ENCODE measurements at places on chromosomes 13 and 19. TPM values are rescaled to one million over a fixed set of nuclear protein-coding genes. Genes with fewer than 3 reads are reported as not detected.

The PSG2 gene
- total RNA-seq: not detected

The ZNF730 gene
- 24.7 TPM for total RNA-seq

The CABP5 gene
- total RNA-seq: not detected

DNA sequence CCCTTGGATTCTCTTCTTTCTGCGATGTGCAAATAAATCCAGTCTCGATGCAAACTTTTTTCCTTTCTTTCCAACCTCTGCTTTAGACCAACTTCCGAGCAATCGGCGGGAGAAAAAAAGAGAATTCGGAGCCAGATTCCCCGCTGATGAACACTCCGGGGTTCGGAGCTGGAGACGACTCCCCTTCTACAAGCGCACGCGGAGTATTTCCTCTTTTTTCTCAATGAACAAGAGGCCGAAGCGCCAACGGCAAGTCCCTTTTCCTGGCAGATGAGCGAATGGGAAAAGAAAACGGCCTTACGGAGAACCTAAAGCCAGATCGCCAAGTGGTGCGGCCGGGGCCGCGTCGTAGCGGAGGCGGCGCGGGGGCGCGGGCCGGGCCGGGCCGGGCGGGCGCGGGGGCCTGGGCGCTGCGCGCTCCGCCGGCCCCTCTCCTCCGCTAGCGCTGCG lies 250 bp downstream of the SPRY2 start:
- H3K4me1 ChIP-seq: peaks cover 20% of the 10 kb centered on the region
- H3K4me3 ChIP-seq: peak overlapping the region; percentile 93
- DNase-seq: no peak
- H3K27ac ChIP-seq: peak overlapping the region; percentile 96

All from H1 (cell line).